ENCODE measurements at places on chromosomes 3 and 15. TPM values are rescaled to one million over a fixed set of nuclear protein-coding genes. Genes with fewer than 3 reads are reported as not detected.

DNA sequence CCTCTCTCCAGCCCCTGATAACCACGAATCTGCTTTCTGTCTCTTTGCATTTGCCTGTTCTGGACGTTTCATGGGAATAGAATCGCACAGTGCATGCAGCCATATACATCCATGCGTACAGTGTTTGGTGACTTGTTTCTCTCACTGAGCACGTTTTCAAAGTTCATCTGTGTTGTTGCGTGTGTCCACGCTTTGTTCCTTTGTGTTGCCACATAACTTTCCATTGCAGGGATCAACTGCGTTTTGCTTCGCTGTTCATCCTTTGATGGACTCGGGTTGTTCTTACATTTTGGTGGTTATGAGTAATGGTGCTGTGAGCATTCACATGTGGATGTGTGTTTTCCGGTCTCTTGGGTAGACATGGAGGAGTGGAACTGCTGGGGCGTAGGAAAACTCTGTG lies 56.4 kb upstream of the TAMM41 start:
- DNase-seq: no peak

- DNase-seq: no peak
Observed at GRCh38 chr3:25784971-25785370, 1.7 kb upstream of the NGLY1 start.

GRCh38 chr15:57541805-57542504 lies 49.7 kb upstream of the MYZAP start:
- DNase-seq: no peak

DNA sequence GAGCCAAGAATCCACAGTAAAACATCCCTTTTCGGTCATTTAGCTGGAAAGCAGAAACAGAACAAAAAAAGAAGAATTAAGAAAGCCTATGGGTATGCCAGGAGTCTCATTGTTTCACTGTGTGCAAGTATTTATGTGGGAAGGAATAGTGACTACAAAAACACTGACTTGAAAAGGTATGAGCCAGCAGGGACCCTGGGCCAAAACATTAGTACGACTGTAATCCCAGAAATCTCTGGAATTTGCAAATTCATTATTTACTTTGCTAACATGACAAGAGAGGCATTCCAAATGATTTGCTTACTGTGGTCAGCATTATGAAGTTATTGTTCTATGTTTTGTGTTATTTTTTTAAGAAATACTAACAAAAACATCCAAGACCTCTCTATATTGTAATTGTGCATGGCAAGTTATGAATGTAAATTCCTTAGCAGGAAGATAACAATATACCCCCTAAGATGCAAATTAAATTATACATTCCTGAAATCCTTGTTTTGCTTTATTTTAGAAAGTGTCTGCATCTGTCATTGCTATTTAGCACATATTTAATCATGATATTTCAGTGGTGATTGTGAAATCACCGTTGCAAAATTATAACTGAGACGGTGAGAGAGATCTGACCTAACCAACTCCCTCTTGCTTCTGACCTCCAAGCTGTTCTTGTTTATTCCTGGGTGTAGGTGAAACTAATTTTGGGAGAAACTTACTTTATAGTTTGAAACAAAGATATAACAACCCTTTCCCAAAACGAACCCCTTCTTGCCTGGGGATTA lies 299.2 kb downstream of the ZPLD1 start:
- DNase-seq: no peak

DNA sequence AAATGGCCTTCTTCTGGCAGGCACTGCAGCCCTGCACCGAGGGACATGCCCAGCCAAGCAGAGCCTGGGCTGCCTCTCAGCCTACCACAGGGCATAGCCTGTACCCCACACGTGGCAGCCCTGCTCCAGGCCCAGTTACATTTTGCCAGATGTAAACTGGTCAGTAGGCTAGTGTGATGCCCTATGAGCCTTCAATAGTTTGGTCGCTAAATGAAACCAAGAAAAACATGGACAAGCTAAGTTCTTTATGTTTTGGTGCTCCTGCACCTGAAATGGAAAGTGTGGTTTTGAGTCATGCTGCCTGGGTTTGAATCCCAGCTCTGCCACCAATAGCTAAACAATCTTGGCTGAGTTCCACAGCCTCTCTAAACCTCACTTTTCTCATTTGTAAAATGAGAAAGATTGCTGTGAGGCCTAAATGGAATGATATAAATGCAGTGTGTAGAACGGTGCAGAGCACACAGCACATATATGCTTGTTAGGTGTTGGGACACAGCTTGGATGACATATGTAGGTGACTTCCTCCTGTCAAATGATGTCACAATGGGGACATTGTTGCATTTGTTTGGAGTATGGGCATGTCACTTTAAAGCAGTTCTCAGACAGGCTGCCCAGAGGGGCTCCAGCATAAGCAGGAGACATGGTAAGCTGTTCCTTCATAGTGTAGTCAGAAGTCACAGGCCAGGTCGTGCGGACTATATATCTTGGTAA lies 57.4 kb downstream of the ZBTB38 start:
- DNase-seq: no peak

MKRN3 gene
- total RNA-seq: 3.1 TPM

GPR160 gene
- total RNA-seq: 13.2 TPM

CATSPER2 gene
- total RNA-seq: 5.0 TPM

ATP10A gene
- 8.0 TPM for total RNA-seq

LRRC31 gene
- not detected for total RNA-seq

Data from kidney epithelial cell (primary cell).